ENCODE measurements at places on chromosomes 3 and 15.

GRCh38 chr15:36172955-36173354, 406.5 kb upstream of the CDIN1 start:
- no peak for DNase-seq

- DNase-seq, result no peak
Measured at GRCh38 chr15:45635191-45635638, 386 bp downstream of the SQOR start.

- no peak for DNase-seq
Measured at GRCh38 chr15:69979783-69980182, 117.9 kb downstream of the TLE3 start.

- no peak for DNase-seq
Measured at GRCh38 chr15:31271711-31272557, 54.7 kb upstream of the KLF13 start.

GRCh38 chr3:112002096-112002971, 3.6 kb downstream of the TAGLN3 start:
- no peak for DNase-seq

DNA sequence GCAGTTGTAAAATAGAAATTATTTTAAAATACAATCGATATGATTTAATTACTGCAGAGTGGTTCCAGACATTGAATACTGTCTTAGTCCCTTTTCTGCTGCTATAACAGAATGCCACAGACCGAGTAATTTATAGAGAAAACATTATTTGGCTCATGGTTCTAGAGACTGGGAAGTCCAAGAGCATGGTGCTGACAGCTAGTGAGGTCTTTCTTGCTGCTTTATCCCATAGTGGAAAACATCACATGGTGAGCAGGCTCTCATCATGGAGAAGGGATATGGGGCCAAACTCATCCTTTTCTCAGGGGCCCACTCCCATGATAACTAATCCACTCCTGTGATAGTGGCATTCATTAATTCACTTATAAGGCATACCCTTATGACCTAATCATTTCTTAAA, 120.0 kb upstream of the TBL1XR1 start:
- no peak for DNase-seq

DNA sequence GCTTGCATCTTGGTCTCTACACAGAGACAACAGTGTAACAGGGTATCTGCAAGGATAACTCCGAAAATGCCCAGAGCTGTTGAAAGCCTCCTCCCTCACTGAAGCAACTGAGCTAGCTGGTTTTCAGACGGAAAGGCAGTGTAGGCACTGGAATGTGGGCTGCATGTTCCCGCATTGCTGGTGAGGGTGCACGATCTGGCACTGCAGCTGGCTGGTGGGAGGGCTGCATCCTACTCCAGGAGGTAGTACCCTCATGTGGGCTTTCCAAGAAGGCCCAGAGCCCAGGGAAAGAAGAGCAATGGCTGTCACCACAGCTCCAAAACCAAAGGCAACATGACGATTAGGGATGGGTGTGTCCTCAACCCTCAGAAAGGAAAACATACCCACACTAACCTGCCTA, 28.7 kb upstream of the RPS17 start:
- DNase-seq, result no peak

DNA sequence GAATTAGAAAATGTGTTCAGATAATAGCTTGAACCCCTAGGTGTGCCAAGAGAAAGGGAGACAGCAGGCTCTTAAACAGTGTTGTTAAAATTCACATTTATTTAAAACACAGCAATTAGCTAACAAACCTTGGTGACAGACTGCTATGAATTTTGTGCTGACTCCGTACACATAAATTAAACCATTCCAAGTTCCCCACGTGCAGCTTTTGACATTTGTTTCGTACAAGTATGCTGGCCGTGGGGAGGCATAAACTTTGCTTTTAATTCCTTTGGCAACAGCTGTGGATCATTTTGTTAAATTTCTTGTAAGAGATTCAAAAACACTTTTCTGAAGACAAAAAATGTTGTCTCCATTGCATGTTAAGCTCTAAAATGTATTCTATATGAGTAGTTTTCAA, 465.3 kb downstream of the FGF12 start:
- no peak for DNase-seq

- DNase-seq, result no peak
Measured at GRCh38 chr15:60697750-60698149, 218.8 kb upstream of the ICE2 start.

- DNase-seq, result no peak
Measured at GRCh38 chr15:65910341-65910740, 41.0 kb downstream of the RAB11A start.

DNA sequence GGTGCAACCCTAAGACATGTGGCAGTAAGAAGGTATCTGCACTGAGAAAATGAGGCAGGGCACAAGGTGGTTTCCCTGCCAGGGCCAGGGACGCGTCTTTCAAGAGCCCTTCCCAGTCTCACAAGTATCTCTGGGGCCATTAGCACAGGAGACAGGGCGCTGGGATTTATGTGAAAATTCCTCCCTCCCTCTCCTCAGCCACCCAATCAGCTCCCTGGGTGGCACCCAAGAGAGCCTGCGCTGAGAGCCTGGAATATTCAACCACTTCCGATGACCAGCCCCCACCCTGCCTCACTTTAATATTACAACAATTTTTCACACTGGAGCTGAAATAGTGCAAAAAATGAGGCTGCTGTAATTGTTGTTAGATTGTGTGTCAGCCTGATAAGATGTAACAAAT, 26.1 kb downstream of the SEC61A1 start:
- no peak for DNase-seq

GRCh38 chr3:33541918-33542317, 101.7 kb upstream of the UBP1 start:
- DNase-seq, result no peak

DNA sequence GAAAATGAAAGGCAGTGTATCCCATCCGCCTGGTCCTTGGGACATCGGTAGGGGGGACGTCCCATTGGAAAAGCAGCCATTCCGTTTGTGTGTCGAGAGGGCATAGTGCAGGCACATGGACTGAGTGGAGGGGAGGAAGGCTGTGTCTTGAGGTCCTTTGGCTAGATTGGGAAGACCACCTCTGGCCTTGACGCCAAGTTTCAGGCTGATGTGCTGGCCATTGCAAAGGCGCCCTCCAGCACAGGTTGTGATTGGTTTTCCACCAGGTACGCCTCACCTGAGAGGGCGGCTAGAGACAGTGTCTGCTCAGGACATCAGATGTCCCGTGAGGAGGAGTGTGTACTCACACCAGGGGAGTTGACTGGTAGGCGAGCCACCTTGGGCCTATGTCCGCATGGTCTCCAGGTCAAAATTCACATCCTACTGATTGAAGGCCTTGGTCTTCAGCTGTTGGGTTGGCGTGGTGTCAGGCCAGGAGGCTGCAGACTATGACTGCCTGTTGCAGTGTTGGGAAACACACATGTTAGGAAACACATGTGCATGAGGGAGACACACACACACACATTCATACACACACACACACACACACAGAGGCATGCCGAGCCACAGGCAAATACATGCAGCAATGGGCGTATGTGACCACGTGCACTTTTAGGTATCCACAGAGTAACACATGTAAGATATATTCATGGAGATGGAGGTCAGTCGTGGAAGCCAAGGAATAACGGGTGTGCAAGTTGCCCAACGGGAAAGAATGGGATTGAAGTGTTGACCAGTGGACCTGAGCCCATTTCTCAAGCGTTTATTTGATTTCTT, 98.4 kb downstream of the SNRPN start:
- no peak for DNase-seq

DNA sequence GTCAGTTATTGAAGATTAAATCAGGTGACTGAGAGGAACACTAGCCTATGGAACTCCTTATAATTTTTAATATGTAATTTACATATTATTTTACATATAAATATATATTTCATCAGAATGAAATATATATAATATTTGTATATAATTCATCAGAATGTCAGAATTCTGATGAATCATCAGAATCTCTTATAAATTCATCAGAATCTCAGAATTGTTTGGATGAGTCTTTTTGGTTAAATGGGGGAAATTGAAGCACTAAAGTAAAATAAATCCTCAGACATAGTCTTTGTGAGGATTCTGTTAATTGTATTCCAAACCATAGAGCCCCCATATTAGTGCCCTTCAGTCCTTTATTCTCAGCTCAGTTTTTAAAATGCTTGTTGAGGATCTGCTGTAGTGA, 15.4 kb downstream of the TCF12 start:
- DNase-seq, result no peak

DNA sequence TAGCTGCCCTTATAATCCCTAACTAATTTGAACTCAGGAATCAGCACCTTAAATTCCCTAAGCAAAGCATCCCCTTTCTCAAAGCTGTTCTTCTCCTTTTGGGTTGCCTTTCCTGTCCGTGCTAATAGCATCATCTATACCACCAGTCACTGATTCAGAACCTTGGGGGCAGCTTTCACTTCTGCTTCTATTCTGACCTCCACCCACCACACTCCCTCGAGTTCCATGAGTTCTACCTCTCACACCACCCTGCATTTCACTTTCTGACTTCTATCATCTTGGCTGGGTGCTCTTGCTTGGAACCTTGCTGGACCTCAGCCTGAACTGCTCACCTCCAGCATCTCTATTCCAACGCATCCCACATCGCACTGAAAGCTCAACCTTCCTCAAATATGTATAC, 55.4 kb upstream of the KCNMB2 start:
- no peak for DNase-seq

DNA sequence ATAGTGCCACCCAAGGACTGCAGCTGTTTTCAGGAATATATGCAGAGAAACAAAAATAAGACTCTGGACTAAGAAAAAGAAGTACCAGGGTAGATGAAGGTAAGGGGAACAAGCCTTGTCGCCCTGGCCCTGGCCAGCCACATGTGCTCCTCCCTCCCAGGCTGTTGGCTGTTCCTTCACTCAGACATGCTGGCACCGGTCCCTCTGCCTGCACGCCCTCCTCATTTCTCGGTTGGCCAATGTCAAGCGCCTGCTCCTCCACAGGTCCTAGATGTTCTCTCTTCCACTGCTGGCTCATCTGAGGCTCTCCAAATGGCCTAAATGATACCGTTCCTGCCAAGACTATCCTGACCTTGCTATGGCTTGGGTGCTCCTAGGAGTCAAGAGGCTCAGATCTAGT, 288.4 kb upstream of the LYSMD4 start:
- DNase-seq, result no peak

DNA sequence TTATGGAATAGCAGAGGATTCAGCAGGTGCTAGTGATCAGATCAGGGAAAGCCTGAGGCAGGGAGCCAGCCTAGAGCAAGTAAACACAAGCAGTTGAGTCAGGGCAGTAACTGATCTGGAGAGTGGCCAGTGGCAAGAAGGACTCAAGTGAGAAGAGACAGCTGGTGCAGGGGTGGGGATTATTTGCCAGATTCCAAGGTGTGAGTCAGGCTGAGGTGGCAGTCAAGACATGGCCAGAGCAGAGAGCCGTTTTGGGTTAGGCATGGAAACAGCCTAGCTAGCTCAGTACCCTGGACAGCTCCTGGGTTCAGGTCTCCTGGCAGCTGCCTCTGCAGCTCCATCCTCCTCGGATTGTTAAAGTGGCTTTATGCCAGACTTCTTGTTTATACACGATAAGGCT, 281.9 kb upstream of the ONECUT1 start:
- peak; percentile 77 for DNase-seq

GRCh38 chr15:85745525-85746150, 49.1 kb downstream of the KLHL25 start:
- no peak for DNase-seq

DNA sequence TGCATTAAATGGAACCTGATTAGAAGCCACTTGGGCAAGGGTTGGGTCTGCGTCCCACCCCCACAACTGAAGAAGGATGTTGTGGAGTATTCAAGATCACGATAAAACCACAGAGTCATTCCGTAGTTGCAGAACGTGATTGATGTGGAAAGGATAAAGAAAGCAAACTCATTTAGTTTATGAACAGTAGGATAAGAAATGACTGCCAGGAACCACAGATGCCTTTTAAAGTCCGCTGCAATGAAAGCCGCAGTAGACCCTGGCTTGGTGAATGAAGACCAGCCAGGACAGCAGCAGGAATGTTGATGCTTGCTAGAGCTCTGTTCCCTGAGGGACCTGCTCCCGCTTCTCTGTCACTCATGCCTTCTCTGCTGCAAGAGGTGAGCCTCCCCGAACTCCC, 111.5 kb downstream of the GABRG3 start:
- no peak for DNase-seq

GRCh38 chr15:84883916-84884781, at the start of gene SLC28A1:
Gene SLC28A1 (plus strand): TSS chr15:84884662. CDS start chr15:84887761, 3,099 bp downstream.
- DNase-seq, result no peak

GRCh38 chr15:90037961-90038631, 37.0 kb downstream of the ZNF710 start:
- no peak for DNase-seq

- DNase-seq, result no peak
Measured at GRCh38 chr3:129996073-129996472, 21.6 kb downstream of the TRH start.

DNA sequence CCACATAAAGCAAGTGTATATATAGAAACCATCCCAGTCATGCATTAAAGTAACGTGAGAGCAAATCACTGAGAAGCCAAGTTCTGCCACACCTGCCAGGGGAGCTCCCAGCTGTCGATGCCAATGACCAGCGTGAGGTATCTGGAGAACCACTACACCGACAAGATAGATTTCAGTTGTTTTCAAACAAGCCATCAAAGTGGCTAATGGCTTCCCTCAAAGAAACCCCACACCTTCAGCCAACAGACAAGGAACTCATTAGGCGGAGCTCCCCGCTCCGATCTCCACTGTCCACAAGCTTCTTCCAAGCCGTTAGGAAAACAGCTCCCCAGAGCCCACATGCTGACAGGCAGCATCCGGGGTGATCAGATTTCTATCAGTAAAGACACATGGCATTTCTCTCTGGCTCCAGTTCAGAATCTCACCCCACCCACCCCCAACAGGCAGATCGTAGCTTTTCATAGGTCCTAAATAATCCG, 54.2 kb upstream of the SPATA12 start:
- DNase-seq, result no peak

DNA sequence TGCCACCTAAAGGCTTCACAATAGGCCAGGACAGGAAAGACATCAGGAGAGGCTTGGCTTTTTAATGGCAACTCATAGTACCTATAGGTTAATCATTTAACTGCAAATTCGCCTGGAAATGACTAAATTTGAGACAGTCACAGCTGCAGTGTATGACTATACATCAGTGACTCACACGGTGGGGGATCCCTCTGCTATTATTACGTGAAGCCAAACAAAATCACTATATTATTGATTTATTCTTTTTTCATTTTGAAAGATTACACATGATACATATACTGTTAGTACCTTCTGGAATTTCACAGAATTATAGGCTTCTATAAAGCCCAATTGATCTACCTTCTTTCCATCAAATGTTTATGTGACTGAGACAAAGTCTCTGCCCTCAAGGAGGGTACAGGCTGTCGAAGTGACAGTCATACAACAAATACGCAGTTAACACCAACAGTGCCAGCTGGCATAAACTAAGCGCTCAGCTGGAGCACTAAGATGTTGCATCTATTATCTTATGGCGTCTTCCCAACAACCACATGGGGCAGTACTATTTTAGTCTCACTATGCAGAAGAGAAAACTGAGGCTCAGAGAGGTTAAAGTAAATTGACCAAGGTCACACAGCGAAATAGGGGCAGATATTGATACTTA, 82.0 kb upstream of the LMOD3 start:
- no peak for DNase-seq

DNA sequence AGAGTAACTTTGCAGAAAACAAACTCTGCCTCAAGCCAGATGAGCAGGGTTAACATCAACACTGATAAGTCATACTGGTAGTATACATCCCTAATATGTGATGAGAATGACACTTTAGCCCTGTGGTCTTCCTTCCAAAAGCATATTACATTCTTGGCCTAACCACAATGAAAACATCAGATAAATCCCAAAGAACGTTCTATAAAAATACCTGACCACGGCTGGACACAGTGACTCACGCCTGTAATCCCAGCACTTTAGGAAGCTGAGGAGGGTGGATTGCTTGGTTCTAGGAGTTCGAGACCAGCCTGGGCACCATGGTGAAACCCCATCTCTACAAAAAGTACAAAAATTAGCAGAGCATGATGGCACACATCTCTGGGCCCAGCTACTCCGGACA, 4.7 kb downstream of the TMCC1 start:
- peak; percentile 24 for DNase-seq
